Stomach (tissue), 19 donors: ENCODE measurements at places on chromosomes 13 and 19.

DNA sequence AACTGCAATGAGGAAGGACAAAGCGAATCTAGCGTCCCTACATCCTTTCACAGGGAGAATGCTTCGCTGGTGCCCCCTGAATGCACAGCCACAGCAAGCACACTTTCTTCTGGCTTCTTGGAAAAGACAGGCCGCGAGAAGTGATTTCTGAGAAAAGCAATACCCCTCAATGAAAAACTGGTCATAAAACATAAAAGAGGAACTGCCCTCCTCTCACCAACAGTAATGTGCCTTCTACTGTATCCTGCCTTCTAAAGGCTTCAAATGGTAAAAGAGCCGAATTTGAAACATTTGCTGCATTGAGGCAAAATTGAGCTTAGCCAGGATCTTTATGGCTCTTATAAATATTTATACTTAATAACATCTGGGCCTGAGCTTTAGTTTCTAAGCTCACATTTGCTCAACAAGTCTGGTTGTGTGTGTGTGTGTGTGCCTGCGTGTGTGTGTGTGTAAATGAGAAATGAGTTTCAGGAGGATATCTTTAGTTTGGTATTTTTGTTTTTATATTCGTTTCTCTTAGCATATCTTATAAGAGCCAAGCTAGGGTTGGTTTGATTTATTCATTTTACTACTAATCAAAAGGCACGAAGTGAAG, 246.1 kb upstream of the MAB21L1 start:
- no peak for DNase-seq

GRCh38 chr19:44021221-44021620, 4.0 kb upstream of the ZNF222 start:
- DNase-seq, result no peak

- DNase-seq, result no peak
Measured at GRCh38 chr13:33103457-33103856, 87.2 kb downstream of the KL start.

GRCh38 chr19:58581227-58582141, 8.3 kb upstream of the MZF1 start:
- peak; percentile 95 for DNase-seq

GRCh38 chr13:49240017-49240416, 7.7 kb upstream of the CDADC1 start:
- no peak for DNase-seq

DNA sequence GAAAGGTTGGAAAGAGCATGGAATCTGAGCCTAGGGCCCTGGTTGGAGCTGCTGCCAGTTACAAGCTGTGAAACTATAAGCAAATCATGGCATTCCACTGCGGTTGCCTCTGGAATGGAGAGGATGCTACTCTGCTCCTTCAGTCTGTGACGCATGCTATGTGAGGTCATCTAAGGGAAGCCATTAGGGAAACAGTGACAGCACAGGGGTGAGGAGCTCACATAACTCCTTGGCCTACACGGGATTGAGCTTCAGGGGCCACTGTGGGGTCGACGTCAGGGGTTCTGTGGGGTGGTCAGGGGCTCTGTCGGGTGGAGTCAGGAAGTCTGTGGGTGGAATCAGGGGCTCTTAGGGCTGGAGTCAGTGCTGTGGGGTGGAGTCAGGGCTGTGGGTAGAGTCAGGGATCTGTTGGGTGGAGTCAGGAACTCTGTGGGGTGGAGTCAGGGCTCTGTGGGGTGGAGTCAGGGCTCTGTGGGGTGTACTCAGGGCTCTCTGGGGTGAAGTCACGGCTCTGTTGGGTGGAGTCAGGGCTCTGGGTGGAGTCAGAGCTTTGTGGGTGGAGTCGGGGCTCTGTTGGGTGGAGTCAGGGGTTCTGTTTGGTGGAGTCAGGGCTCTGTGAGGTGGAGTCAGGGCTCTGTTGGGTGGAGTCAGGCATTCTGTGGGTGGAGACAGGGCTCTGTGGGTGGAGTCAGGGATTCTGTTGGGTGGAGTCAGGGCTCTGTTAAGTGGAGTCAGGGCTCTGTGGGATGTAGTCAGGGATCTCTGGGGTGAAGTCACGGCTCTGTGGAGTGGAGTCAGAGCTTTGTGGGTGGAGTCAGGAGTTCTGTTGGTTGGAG, 35.8 kb upstream of the MEDAG start:
- peak; percentile 76 for DNase-seq

DNA sequence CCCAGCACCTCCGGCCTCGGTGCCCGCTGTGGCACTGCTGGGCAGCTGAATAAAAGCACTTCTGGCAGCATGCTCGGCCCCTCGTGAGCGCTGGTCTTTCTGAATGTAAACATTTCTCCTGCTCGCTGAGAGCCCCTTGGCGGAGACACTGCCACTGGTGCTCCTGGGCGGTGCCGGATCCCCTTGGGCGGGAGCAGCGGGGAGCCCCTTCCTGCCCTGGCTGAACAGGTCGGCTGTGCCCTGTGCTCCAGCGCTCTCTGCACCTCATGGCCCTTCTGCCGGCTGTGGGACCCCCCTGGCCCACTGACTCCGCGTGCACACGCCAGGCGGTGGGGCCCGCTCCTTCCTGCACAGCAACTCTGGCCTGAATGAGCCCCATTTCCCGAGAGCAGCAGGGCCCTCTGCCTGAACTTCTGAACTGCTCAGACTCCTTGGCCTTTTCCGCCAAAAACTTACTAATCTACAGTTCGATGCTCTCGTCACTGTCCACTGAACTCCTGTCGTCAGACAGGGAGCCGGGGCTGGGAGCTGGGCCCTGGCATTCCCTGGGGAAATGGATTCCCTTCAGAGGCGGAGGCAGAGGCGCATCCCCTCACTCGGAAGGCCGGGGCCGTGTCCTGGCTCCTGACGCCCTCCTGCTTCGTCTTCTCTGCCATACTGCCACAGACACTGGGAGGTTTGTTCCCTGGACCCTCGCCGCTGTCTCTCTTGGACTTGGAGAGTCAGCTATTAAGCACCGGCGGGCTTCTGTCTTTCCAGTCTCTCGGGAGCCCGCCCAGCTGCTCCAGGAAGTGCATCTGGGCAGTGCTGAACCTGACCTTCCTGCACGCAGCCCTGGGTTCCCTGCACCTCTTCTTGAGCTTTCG, 14.2 kb downstream of the RB1 start:
- DNase-seq, result peak; percentile 50

DNA sequence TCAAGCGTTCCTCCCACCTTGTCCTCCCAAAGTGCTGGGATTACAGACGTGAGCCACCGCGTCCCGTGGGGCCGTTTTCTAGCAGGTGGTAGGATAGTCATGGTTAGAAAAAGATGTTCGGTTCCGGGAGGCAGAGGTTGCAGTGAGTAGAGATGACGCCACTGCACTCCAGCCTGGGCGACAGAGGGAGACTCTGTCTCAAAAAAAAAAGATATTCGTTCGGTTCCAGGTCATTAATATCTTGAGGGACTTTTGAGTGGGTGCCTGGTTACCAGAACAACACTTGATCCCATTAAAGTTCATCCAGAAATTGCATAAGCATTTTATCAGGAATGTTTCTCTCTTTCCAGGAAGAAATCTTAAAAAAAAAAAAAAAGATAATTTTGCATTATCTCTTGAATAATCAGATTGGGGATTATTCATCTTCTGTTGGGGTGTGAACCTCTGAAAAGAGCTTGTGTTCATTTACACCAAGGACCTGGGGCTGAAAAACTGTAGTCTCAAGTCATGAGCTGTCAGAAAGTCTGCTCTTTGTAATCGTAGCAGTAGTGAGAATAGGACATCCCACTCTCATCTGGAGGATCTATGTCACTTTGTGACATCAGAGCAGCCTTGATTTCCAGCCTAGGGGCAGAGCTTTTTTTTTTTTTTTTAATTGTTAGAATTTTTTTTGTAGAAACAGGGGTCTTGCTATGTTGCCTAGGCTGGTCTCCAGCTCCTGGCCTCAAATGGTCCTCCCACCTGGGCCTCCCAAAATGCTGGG, 1.0 kb upstream of the ETHE1 start:
- DNase-seq, result peak; percentile 42

GRCh38 chr19:48806818-48807589, 3.8 kb downstream of the BCAT2 start:
- peak; percentile 87 for DNase-seq

GRCh38 chr19:38211766-38212165, 12.3 kb downstream of the DPF1 start:
- no peak for DNase-seq

DNA sequence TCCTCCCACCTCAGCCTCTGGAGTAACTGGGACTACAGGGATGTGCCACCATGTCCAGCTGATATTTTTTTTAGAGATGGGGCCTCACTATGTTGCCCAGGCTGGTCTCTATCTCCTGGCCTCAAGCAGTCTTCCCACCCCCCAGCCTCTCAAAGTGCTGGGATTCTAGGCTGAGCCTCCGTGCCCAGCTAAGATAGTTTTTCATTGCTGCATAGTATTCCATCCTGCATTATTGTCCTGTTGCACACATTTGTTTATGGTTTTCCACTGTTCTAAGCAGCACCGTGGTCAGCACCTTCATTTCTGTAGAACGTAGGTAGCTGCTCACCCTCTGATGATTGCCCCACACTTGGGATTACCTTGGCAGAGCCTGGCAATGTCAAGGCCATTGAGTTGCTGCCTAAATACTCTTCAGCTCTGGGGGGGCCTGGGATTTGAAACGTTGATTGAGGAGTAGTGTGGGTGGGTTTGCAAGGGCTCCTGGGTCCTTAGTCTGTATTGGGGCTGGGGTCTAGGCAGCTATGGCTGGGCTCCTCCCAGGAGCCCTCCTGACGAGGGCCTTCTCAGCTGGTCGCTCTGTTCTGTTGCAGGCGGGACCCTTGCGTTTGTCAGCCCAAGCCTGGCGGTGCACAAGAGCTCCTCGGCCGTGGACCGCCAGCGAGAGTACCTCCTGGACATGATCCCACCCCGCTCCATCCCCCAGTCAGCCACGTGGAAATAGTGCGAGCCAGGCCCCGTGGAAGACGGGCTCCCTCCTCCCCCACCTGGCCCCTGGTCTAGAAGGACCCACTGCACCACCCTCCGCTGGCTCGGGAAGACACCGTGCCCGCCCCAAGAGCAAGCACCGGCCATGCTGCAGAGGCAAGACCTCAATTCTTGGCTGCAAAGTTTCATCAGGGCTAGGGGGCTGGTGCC, 10.3 kb downstream of the TSSK6 start:
- DNase-seq, result no peak

DNA sequence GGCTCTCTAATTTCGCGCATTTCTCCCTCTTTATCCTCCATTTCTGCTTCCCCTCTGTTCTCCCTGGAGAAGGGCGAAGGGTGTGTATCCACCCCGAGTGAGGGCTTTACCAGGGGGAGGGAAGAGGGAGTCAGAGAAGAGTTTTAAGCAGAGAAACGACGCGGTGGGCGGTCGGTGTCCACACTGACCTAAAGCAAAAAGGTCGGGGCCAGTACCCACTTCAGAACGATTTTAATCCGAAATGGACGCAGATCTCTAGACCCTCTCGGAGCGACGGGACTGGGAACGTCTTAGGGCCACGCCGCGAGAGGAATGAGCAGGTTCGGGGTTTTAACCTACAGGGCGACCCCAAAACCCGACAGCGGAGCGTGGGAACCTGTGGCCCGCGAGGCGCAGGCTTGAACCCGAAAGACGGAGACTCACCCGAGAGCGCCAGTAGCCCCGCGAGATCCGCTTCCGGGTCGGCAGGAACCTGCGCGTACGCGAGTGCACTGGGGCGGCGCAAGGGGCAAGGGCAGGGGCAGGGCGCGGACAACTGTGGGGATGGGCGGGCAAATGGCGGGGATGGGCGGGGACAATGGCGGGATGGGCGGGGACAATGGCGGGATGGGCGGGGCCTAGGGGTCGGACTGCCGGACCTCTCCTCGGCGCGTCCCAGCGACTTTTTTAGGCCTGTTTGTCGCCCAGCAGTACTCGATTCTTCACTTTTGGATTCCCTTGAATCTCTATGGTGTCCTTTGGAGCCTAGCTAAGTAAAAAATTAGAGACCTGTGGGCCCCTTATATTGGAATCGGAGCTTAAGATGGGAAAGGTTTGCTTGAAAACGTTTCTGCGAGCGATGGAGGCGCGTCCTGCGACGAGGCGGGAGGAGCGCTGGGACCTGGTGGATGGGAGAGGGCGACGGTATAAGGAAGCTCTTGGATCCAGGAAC, at the start of gene ZNF677:
TSS of gene ZNF677 (minus strand) at position 463 of the 931 bp plus-strand sequence. CDS start 3,323 bp downstream, outside the sequence.
- DNase-seq, result peak; percentile 97

DNA sequence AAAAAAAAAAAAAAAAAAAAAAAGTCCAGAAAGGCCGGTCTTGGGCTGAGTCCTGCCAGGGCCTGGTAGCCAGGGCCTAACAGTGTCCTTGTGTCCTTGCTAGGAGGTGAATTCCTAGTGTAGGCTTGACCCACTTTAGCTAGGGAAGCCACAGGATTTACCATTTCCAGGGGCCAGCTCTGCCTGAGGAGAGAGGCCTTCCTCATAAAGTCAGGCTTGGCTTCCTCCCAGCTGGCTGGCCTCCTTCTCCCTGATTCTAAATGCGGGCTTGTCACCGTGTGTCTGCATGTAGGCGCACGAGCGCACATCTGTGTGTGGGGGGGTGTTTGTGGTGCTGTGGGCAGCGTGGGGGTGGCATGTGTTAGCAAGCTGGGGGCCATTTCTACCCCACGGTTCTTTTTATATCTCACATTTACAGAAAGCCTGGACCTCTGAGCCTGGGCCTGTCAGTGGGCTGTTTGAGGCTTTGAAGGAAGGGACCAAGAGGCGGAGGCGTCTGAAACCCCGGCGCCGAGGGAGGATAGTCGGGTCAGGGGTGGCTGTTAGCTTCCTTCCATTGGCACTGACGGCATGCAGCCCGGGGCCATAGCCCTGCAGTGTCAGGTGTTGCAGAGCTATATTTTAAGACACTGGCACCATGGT, 31.7 kb downstream of the IER2 start:
- peak; percentile 85 for DNase-seq
